ENCODE measurements at places on chromosomes 7 and 10.

DNA sequence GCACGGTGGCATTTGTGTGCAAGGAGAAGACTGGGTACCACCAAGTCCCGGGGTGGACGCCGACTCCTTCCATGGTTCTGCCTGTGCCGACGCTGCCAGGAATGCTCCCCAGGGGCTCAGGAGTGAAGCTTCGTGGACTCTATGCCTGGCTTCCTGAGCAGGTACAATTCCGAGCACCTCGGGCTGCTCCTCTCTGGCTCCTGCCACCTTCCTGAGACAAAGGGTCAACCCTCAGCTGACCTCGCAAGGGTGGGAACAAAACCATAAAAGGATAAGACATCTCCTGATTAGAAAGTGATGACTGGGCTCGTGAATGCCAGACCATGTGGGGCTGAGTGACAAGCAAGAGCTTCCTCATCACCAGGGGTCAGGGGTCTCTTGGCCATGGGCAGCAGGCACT, 31.8 kb downstream of the CALML3 start:
- peak; percentile 1 for DNase-seq

DNA sequence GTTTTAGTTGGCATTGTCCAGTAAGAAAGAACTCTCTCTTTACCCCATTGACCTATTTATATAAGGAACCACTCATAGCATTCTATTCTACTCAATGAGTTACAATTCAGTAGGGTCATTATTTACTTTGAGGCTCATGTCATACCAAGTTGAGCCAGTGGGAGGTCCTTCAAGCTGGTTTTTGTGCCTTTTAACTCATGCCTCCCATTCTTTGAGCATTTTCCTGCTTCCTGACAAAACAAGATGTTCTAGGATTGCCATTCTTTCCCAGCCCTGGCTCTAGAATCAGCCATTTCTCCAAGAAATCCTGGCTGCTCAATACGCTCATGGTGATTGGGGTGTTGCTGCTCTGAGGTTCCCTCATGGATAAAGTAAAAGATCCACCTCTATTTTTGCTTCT, 250.1 kb downstream of the ABCA13 start:
- DNase-seq: no peak

DNA sequence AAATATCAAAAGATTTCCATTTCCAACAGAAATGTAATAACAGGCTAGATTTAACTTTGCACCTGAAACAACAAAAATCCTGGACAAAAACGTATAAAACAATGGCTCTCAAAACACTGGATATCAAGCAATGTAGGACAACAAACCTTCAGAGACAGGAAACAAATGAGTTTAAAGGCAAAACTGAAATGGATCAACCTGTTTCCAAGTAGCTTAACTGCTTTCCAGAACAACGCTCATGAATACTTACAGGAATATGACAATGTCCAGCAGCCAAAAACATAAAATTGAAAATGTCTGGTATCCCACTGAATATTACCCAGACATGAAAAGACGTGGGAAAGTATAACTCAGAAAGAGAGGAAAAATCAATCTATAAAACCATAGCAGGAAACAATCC, 62.8 kb downstream of the CUBN start:
- DNase-seq: no peak

GRCh38 chr10:92527716-92528115, 46.2 kb downstream of the IDE start:
- DNase-seq: no peak

GRCh38 chr10:69413221-69413865, 3.4 kb downstream of the TACR2 start:
- DNase-seq: peak; percentile 67

GRCh38 chr7:83150310-83150709, 12.4 kb downstream of the PCLO start:
- DNase-seq: no peak

GRCh38 chr10:125095228-125095627, 65.1 kb downstream of the CTBP2 start:
- no peak for DNase-seq

GRCh38 chr10:132675031-132675740, 110.8 kb downstream of the NKX6-2 start:
- DNase-seq: peak; percentile 66

GRCh38 chr10:103572347-103573204, 79.1 kb downstream of the NEURL1 start:
- DNase-seq: no peak

- peak; percentile 96 for DNase-seq
These were observed at the start of gene ERV3-1 for GRCh38 chr7:65006094-65006992. Gene ERV3-1 (minus strand): TSS chr7:65006687. CDS start chr7:64993026, 13,661 bp downstream.

DNA sequence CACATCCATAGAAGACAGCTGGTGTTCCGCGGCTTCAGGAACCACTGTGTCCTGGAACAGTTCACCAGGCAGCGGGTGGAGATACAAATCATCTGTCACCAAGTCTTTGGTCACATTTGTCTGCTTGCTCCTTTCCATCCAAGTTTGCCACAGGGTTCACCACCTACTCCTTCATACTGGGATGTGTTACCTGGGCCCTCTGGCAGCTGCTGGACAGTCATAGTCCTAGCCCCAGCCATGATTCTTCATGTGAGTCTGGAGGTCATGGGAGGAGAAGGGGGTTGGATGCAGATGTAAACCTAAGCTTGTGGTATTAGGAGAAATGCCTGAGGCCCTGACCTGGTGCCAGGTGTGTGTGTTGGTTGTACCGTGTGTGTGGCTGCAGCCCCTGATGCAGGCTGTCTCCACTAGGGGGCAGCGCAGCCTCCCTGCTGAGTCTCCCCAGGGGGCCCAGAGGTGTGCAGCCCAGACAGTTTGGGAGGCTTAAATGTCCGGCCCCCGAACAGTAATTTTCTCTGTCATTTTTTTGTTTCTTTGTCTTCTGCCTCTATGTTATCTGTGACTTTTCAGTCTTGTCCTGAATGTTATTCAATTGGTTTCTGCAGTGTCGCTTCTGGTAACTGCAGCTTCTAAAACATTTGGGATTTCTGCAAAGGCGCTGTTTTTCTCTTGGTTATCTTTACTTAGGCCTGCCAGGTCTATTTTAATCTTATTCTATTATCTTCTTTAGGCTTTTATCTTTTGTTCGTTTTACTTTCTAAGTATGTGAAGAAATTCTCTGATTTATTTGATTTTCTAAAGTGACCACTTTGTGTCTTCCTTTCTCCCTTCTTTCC, 14.8 kb downstream of the NPS start:
- DNase-seq: peak; percentile 51

DNA sequence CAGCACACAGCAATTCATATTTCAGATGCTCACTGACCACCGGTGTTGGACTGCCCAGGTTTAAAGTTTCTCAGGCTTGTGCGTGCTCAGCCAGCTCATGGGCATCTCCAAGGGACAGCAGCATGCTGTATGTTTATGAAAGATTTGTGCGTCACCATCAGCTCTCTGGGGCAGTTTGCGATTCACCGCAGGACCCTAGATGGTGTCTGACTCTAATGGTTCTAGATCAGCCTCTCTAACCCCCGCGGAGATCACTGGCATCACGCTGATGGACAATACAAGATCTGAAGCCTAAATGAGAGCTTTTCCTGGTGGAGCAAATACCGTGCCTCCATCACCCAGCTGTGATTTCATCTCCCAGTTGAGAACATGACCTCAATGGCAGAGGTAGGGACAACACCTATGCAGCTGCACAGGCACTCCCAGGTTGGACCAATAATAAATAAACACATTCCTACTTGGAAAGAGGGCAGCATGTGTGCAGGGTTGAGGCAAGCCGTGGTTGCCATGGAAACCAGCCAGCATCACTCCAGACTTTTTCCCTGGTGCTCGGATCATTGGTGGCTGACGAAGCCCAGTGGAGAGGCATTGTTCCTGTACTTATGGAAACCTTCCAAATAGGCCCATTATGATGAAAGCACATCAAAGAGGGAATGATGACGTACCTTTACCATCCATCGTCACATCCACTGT, 253.6 kb downstream of the KCNMA1 start:
- no peak for DNase-seq

All from posterior cingulate gyrus (tissue), 11 donors.